Omental fat pad (tissue), 4 donors: ENCODE measurements at places on chromosomes 3 and 15.

DNA sequence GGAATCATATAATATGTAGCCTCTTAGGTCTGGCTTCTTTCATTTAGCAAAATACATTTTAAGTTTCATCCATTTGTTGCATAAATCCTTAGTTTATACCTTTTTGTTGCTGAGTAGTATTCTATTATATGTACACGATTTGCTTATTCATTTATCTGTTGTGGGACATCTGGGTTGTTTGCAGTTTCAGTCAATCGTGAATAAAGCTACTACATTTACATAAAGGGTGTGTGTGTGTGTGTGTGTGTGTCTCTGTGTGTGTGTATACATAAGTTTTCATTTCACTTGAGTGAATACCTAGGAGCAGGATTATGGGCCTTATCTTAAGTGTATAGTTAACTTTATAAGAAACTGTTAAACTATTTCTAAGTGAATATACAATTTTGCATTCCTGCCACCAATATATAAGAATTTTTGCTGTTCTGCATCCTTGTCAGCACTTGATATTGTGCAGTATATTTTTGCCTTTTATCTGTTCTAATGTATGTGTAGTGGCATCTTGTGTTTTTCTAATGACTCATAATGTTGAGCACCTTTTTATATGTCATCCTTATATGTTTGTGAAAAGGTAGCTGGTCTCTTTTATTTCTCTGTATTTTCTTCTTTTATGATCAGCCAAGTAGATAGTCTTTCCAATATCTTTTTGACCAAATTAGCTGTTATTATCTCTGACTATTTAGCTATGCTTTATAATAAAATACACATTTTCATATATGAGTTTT is 55.0 kb downstream of the GLCE start:
- DNase-seq: no peak

DNA sequence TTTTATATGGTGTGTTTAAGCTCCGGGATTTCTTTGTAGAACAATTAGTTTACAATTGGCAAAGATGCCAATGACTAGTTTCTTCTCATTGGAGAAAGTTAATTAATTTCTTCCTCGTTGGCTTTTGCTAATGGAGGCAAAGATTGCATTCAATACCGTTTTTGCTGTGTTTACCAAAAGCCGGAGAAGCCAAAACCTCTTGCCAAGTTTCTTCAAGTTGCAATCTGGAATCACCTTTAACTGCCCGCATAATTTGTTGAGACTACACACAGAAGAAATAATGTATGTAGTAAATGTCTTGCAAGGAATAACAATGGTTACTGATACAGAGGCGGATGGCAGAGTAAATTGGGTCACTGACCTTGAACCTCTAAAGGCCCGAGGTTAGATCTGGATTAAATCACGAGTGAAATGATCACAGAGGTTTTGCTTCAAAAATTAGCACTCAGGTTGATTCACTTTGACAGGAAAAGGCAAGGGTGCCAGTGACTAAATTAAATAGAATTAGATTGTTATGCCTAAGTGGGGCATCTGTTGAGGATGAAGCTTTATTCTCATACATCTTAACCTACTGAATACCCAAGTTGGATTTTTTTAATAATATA is 732.1 kb upstream of the NR2F2 start:
- DNase-seq: no peak

DNA sequence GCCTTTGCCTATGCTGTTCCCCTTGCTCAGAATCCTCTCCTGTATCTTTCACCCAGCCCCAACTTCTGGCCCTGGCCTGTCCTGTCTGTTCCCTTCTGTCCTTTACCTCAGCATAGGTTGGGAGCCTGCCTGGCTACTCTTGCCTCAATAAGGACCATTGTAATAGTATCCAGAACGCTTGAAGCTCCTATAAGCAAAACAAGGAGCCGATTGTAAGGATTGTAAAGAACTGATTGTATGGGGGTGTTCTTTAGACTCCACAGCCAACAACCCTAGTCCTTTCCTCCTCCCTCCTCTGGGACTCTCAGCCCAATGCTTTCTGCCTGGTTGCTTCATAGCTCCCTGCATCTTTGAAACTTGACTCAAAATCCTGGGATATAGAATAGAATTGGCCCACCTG is 18.7 kb upstream of the RAD54L2 start:
- DNase-seq: no peak

GRCh38 chr15:90957031-90957790 is 2.5 kb downstream of the RCCD1 start:
- DNase-seq: no peak

DNA sequence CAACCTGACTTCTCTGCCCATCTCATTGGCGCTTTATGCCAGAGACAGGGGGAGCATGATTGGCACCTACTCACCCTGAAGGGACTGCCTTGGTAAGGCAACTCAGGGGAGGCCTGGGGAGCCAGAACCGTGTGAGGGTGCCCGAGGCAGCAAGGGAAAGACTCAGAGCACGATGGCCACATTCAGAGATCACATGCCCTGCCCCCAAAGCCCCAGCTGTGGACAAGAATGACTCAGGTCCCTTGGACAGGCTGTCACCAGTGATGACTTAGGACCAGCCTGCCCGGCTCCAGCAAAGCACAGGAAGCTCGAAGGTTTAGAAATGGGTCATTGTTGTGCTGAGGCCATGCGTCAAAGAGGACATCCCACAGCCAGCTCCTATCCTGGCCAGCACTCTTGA is 49.1 kb upstream of the LIMD1 start:
- no peak for DNase-seq
